ENCODE measurements at places on chromosomes 12 and 14. TPM values are rescaled to one million over a fixed set of nuclear protein-coding genes. Genes with fewer than 3 reads are reported as not detected.
A peak's percentile ranks its signal among the peaks of the same experiment; 100 is the strongest.

Gene GPD1
- total RNA-seq = not detected

DNA sequence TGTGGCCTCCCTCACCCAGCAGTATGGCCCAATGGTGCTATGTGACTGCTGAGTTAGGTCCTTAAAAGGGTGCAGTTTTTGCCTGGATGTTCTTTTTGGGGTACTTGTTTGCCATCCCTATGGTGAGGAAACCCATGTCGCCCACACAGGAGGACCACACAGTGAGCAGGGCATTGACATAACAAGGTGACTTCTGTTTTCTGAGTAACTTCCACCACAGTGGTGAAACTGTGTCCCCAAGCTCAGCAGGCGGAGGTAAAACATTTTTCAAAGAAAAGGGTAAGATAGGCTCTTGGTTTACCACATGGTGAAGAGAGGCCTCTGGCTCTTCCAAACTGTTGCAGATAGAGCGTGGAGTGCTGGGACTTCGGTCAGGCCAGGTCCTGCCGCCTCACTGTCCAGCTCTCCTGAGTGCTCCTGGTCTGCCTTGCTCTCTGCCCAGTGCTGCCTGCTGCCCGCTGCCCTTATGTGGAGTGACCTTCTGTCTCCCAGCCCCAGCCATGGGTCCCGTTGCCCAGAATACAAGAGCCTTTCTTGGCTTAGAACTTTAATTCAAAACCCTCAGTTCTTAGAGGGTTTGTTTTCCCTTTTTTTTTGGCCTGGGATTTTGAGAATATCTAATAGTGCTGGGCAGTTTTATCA lies 54.0 kb downstream of the TRAF3 start:
- no peak overlapping the region for H3K4me3 ChIP-seq
- no peak for DNase-seq
- H3K4me1 ChIP-seq = peaks cover 25% of the 10 kb centered on the region
- peaks cover 2% of the 10 kb centered on the region for H3K36me3 ChIP-seq
- no peaks in the 10 kb centered on the region for H3K27me3 ChIP-seq
- H3K27ac ChIP-seq = no peak overlapping the region

DNA sequence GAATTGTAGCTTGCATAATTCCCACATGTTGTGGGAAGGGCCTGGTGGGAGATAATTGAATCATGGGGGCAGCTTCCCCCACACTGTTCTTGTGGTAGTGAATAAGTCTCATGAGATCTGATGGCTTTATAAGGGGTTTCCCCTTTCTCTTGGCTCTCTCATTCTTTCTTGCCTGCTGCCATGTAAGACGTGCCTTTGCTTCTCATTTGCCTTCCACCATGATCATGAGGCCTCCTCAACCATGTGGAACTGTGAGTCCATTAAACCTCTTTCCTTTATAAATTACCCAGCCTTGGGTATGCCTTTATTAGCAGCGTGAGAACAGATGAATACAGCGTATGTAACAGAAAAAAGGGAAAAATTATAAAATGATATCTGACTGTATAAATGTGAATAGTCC lies 21.1 kb downstream of the C12orf71 start:
- no peak overlapping the region for H3K4me3 ChIP-seq
- no peak overlapping the region for H3K27ac ChIP-seq
- H3K27me3 ChIP-seq = no peaks in the 10 kb centered on the region
- peaks cover 8% of the 10 kb centered on the region for H3K36me3 ChIP-seq

- no peaks in the 10 kb centered on the region for H3K36me3 ChIP-seq
- no peak overlapping the region for H3K4me3 ChIP-seq
- no peak for DNase-seq
- H3K27me3 ChIP-seq = peaks cover 15% of the 10 kb centered on the region
Measured at GRCh38 chr14:95811813-95812212, 64.8 kb upstream of the TUNAR start.

- H3K4me1 ChIP-seq = peaks cover 76% of the 10 kb centered on the region
- H3K27me3 ChIP-seq = no peaks in the 10 kb centered on the region
- peak overlapping the region; percentile 27 for H3K27ac ChIP-seq
- no peaks in the 10 kb centered on the region for H3K36me3 ChIP-seq
Measured at GRCh38 chr14:68399971-68400370, 392.9 kb downstream of the ZFP36L1 start.

GRCh38 chr14:94690896-94691659 lies 78.8 kb downstream of the GSC start:
- no peaks in the 10 kb centered on the region for H3K36me3 ChIP-seq
- H3K27ac ChIP-seq = no peak overlapping the region
- H3K4me1 ChIP-seq = peaks cover 6% of the 10 kb centered on the region
